ENCODE measurements at places on chromosomes 4 and X. TPM values are rescaled to one million over a fixed set of nuclear protein-coding genes. Genes with fewer than 3 reads are reported as not detected.

- no peaks in the 10 kb centered on the region for H3K27me3 ChIP-seq
- H3K4me1 ChIP-seq, result no peaks in the 10 kb centered on the region
- no peaks in the 10 kb centered on the region for H3K36me3 ChIP-seq
- H3K27ac ChIP-seq, result no peak overlapping the region
- DNase-seq, result no peak
These were observed 195.3 kb upstream of the PDE5A start for GRCh38 chr4:119823891-119824290.

GRCh38 chrX:1162119-1162916 is 50.1 kb downstream of the CRLF2 start:
- H3K27ac ChIP-seq, result no peak overlapping the region
- DNase-seq, result no peak
- H3K27me3 ChIP-seq, result peaks cover 41% of the 10 kb centered on the region
- no peak overlapping the region for H3K4me3 ChIP-seq
- H3K4me1 ChIP-seq, result peaks cover 13% of the 10 kb centered on the region

DNA sequence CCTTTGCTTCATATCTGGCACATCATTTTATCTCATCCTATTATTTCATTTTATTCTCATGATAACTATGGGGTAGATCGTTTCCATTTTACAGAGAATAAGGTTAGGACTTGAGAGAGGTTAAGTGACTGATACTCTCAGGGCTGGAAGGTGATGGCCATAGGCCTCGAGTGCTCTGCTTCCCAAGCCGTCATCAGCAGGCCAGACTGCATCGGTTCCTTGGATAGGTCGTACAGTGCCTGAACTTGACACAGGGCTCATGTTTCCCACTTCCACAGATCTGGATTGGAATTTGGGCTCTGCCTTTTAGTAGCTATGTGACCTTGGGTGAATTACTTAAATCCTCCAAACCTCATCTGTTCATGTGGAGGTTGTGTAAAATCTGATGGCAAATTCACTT is 81.4 kb downstream of the TMEM131L start:
- no peaks in the 10 kb centered on the region for H3K27me3 ChIP-seq
- peaks cover 72% of the 10 kb centered on the region for H3K4me1 ChIP-seq

Gene TCEAL6
- polyA plus RNA-seq, result not detected

Gene IL21
- polyA plus RNA-seq, result not detected

DNA sequence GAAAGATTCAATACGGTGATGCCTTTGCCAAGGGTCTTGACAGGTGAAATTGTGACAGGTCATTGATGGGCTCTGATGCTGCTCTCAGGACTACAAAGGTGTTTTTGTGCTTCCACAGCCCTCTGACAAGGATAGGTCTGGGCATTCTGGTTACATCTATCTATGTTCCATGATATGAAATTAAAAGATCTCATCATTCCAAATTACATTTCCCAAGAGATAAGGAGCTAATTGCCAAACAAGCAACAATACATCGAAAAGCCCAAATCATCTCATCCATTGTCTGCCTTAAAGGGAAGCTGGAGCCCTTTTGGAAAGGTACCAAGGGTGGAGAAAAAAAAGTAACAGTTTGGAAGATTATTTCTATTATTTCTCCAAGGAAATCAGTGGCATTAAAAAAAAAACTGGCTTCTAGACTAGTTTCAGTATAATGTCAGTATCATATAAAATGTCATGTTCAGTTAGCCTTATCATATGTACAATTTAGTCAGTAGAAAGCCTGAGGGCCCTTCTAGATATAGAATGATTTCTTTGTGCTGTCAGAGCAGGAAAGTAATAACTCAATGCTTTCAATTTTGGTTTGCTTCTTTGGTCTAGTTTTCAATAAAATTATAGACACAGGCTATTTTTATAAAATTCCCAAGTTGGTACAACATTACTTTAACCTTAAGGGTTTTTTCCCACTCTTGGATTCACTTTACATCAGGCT is 224.5 kb upstream of the GPRIN3 start:
- H3K27me3 ChIP-seq, result no peaks in the 10 kb centered on the region
- no peaks in the 10 kb centered on the region for H3K36me3 ChIP-seq
- no peak overlapping the region for H3K4me3 ChIP-seq
- no peak overlapping the region for H3K27ac ChIP-seq
- no peak for DNase-seq
- peaks cover 4% of the 10 kb centered on the region for H3K4me1 ChIP-seq

DNA sequence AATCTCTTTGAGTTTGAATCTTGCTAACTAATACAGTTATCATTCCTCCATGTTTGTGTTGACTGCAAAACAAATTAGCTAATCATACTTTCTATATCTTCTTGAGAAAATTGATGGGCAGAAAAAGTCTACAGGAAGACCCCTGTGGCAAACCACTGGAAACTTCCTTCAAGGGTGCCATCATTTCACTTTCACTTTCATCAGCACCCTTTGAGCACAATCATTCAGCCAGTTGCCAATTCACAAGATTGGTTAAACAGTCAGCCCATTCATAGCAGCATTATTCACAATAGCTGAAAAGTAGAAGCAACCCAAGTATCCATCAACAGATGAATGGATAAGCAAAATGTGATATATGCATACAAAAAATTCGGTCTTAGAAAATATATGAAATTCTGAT is 101.5 kb downstream of the CCDC160 start:
- H3K27me3 ChIP-seq, result peaks cover 3% of the 10 kb centered on the region
- DNase-seq, result peak; percentile 45
- peak overlapping the region; percentile 61 for H3K4me3 ChIP-seq
- H3K36me3 ChIP-seq, result no peaks in the 10 kb centered on the region
- no peak overlapping the region for H3K27ac ChIP-seq

Gene ODAM
- not detected for polyA plus RNA-seq

Gene ABLIM2
- polyA plus RNA-seq, result 0.43 TPM

Gene WNK3
- polyA plus RNA-seq, result not detected

Gene SSX2B
- polyA plus RNA-seq, result not detected

Data from immature natural killer cell (primary cell).